Activated CD4-positive, alpha-beta memory T cell treated with anti-CD3 and anti-CD28 coated beads, Interleukin-2, amount 10 ng/mL, durations not matched to agents 7 days and 5 days (primary cell): ENCODE measurements at places on chromosomes 16 and 17.
A peak's percentile ranks its signal among the peaks of the same experiment; 100 is the strongest.

- no peak for DNase-seq
Observed at GRCh38 chr16:70746040-70746707, 54.8 kb downstream of the VAC14 start.

DNA sequence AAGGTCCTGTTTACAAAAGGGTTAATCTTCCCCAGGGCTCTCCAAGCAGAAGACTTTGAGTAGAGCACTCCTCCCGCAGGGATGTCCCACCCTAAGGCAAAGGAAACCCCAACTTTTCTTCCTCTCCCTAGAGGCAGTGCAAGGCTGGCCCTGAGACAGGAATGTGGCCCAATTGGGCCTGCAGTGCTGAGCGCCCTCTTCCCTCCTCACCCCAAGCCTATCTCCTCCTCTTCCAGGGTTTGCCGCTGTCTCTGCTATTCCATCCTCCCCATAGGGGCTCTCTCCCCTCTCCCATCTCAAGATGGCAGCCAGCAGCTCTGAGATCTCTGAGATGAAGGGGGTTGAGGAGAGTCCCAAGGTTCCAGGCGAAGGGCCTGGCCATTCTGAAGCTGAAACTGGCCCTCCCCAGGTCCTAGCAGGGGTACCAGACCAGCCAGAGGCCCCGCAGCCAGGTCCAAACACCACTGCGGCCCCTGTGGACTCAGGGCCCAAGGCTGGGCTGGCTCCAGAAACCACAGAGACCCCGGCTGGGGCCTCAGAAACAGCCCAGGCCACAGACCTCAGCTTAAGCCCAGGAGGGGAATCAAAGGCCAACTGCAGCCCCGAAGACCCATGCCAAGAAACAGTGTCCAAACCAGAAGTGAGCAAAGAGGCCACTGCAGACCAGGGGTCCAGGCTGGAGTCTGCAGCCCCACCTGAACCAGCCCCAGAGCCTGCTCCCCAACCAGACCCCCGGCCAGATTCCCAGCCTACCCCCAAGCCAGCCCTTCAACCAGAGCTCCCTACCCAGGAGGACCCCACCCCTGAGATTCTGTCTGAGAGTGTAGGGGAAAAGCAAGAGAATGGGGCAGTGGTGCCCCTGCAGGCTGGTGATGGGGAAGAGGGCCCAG is 1.0 kb downstream of the PRRT2 start:
- DNase-seq, result no peak

GRCh38 chr16:4682616-4683254 is 10.6 kb upstream of the NUDT16L1 start:
- peak; percentile 41 for DNase-seq

DNA sequence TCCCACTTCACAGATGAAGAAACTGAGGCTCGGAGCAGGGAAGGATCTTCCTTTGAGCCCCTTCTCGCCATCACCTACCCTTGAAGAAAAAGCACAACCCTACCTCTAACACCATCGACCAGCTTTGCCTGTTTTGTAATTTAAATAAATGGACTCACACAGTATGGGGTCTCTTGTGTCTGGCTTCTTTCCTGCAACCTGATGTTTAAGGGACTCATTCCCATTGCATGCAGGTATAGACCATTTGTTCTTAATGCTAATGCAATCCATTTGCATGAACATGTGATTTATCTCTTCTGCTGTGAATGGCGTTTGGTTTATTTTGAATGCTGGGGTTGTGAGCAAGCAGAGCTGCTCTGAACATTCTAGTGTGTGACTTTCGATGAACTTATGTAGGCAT is 150.8 kb upstream of the FOXF1 start:
- DNase-seq, result no peak

DNA sequence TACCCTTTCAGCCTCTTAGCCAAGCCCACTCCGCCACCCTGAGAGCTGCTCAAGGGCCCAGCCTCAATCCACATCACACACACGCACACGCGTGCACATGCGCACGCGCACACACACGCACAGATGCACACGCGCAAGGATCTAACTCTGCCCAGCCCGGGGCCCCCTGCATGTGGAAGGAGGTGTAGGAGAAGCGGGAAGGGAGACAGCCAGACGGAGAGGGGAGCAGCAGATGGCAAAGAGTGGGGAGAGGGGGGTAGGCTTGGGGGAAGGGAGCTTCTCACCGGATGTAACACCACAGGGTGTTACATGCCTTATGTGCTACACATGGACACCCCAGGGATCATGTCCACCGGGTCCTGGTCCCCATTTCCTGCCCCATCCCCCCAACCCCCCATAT is 15.3 kb downstream of the DLG4 start:
- DNase-seq, result peak; percentile 31

DNA sequence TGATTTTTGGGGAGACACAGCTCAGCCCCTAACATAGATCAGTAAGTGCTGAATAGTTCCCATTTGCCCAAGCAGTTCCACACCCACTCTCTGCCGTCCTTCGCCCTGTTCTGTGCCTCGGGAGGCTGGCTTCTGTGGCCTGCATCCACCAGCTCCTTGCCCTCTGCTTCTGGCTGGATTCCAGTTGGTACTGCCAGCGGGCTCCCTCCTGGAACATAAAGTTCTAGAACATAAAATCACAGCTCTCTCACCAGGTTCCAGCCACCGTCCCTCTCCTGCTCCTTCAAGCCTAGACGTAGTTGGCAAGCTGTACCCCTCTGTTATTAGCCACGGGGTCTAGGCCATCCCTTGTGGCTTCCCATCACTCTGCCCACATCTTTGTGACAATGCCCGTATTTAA is 3.9 kb upstream of the MRPS23 start:
- DNase-seq, result no peak

GRCh38 chr16:81816793-81817210 is 37.7 kb downstream of the PLCG2 start:
- DNase-seq, result no peak

DNA sequence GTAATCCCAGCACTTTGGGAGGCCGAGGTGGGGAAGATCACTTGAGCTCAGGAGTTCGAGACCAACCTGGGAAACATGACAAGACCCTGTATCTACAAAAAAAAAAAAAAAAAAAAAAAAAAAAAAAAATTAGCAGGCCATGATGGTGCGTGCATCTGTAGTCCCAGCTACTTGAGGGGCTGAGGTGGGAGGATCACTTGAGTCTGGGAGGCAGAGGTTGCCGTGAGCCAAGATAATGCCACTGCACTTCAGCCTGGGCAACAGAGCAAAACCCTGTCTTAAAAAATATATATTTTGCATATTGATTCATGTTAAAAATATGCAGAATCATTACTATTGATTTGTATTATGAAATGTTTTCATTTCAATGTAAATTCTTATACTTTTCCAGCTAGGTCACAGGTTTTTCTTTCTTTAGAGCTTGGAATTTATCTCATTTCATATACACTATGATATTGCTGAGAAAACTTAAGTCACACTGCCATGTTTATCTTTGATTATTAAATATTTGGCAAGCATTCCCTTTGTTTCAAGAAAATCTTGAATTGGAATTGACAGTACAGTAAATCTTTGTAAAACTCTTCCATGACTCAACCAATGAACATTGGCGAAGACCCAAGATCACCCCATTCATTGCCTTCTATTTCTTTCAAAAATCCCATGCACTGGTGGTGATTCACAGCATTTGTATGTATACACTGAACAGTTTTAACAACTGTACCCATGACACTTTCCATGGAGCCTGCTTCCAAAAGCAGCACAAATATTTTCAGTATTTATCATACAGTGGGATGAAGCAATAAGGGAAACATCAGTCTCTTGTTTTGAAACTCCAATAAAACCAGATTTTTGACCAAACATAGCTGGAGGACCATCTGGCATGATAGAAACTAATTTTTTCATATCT is 83.5 kb upstream of the TNRC6A start:
- no peak for DNase-seq

GRCh38 chr16:57108432-57108831 is 16.0 kb downstream of the CPNE2 start:
- DNase-seq, result no peak

DNA sequence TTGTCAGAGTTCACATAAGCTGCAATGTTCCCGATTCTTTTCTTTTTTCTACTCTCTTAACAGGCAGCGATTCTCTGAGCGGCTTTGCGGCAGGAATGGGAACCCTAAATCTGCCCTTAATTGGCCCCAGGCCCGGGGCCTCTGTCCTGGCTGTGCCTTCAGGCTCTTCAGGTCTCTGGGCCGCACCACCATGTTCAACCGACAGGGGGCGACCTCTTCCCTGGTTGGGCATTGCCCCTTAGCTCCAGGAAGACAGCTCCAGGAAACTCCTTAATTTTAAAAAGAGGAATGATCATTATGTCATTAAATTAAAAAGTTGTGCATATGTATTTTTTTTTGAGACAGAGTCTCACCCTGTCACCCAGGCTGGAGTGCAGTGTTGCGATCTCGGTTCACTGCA is 20.3 kb downstream of the CACNG5 start:
- peak; percentile 44 for DNase-seq

DNA sequence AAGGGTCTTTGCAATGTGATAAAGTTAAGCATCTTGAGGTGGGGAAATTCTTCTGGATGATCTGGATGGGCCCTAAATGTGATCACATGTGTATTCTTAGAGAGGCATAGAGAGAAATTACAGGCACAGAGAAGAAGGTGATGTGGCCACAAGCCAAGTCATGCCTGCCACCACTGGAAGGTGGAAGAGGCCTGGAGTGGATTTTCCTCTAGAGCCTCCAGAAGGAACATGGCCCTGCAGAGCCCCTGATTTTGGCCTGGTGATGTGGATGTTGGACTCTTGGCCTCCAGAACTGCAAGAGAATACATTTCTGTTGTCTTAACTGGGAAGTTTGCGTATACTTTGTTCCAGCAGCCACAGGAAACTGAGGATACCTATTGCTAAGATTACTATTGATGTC is 156.9 kb upstream of the CACNG5 start:
- DNase-seq, result no peak

DNA sequence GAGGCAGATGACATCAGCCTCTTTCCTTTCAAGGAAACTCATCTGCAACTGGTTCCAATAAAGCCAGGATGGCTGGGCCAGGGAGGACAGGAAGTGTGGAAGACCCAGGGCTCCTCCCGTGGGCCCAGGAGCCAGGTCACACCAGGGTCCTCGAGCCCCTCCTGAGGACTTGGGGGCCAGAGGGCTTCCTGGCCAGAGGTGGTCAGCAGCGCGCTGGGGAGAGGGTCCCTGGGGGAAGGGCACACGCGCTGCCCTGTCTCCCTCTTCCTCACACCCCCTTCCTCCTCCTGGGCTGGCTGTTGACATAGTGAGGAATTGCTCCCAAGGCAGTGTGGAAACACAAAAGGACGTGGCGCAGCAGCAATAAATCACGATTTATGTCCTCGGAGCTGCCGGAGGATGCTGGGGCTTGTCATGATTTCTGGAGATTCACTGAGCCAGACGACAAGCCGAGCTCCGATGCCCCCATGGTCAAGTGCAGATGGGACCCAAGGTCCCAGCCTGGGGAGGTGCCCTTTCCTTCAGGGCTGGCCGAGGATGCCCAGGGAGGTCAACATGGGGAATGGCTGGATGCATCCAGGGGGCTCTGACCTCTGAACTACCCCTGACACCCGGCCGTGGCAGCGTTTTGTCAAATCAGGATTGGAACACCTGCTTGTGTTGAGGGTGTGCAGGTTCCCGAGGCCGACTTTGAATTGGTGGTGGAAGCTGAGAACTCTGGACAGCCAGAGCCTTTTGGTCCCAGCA is 152.6 kb downstream of the IRF8 start:
- DNase-seq, result no peak

DNA sequence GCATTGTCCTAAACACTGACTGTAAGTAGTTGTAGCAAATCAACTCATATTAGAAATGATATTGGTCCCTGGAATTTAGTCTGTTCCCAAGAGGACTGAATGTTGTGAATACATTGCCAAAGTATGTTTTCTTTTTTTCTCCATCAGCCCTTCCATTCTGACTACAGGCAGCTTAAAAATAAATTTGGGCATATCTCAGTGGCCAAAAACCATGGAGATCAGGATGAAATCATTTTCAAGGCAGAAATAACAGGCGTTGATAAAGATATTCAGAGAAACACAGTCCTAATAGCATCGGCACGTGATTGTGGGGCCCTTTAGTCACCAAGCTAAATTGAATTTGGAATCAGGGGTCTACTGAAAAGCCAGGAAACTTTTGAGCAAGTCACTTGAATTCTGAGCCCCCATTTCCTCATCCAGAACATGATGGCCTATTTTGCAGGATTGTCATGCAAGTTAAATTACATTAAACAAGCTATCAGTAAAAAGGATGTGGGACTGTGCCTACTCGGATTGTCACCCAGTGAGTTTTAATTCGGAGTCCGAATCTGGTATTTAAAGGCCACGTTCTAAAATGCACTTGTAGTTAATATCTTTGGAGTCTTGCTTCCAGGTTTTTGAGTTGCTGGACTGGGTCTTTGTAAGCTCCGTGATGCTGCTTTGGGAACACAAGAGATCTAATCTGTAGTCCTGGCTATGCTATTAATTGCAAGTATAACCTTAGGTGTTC is 17.1 kb downstream of the HLF start:
- DNase-seq, result no peak

GRCh38 chr17:964876-965275 is 14.7 kb downstream of the NXN start:
- DNase-seq, result no peak

DNA sequence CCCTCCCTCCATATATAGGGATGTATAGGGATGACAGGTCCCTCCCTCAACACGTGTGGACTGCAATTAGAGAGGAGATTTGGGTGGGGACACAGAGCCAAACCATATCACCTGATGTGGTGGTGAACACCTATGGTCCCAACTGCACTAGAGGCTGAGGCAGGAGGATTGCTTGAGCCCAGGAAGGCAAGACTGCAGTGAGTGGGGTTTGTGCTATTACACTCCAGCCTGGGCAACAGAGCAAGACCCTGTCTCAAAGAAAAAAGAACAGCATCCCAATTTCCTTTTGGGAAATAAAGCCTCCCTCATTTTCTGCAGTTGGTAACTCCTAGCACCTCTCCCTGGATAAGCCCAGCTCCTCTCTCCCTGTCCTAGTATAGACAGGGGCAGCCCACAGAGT is 23.8 kb upstream of the LYRM9 start:
- DNase-seq, result no peak

DNA sequence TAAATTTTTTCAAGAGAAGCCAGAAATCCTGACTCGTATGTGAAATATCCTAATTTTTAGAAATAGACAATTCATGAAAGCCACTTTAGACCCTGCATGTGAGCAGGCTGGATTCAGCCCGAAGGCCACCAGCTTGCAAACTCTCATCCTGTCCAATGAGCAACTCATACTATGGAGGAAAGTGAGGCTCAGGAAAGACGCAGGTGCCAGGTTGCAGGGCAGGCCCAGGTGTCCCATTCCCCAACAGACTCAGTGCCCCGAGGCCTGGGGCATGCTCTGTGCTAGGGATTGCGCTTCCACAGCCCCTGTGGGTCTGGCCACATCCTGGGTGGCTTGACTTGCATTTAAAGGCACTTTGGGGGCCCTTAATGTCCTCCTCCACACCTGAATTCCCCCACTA is 16.7 kb upstream of the RASD1 start:
- DNase-seq, result no peak

GRCh38 chr17:43463241-43463640 is 20.5 kb upstream of the DHX8 start:
- DNase-seq, result no peak

- DNase-seq, result no peak
Observed at GRCh38 chr16:12170103-12171040, 193.8 kb downstream of the SNX29 start.
